Activated T-cell treated with anti-CD3 and anti-CD28 coated beads for 1 hour (primary cell): ENCODE measurements at places on chromosomes 3 and 15.

DNA sequence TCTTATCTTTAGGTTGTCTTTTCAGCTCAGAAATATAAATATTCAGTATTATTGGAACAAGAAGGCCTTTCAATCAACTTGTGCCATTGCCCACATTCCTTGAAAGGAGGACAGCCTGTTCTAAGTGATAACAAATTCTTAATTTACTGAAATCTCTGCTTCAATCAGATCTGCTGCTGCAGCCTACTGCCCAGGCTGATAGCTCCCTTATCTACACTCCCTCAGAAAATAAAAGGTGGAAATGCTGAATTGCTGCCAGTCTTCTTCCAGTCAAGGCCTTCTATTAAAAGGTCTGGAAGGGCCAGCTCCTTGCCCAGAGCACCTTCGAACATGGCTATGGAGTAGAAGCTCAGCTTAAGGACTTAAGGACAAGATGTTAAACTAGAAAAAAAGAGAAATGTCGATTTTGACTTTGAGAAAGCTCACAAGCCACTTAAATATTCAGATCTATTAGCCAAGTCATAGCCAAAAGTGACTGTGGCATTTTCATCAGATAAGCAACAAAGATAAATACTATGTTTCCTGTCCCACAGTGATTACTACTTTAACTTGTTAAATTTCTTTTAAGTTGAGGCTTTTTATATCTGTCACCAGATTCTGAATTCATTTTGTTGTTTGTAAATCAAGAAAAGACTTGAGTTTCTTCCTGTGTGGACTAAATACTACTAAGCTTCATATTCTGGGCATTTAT is 480.5 kb upstream of the CBLB start:
- no peak for DNase-seq

DNA sequence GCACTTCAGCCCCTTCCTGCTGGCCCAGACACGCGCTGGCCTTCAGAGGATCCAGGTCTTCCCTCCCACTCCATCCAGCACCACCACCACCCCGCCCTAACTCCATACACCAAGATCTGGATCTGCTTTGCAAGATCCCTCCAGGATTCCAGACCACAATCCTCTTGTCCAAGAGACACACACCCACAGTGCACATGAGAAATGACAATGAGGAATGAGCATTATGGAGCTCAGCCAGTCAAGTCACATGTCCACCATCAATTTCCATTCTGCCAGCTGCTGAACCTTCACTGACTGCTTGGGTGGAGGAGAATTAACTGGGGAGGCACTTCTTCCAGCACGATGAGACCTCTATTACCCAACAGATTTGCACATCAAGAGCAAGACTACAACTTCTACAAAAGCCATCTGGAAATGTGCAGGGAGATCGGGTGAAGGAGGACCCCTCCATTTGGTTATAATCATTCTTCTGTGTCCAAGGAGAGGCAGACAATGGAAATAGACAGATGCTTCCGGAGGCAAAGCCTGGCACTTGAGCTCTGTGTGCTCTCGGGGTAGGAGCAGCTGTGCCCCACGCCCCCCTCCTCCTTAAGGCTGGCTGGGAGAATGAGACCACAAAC is 12.3 kb upstream of the SPATA12 start:
- no peak for DNase-seq

- DNase-seq, result no peak
Observed at GRCh38 chr3:190485830-190486532, 27.9 kb upstream of the IL1RAP start.

GRCh38 chr3:197103766-197104165 is 74.1 kb upstream of the MELTF start:
- DNase-seq, result no peak

DNA sequence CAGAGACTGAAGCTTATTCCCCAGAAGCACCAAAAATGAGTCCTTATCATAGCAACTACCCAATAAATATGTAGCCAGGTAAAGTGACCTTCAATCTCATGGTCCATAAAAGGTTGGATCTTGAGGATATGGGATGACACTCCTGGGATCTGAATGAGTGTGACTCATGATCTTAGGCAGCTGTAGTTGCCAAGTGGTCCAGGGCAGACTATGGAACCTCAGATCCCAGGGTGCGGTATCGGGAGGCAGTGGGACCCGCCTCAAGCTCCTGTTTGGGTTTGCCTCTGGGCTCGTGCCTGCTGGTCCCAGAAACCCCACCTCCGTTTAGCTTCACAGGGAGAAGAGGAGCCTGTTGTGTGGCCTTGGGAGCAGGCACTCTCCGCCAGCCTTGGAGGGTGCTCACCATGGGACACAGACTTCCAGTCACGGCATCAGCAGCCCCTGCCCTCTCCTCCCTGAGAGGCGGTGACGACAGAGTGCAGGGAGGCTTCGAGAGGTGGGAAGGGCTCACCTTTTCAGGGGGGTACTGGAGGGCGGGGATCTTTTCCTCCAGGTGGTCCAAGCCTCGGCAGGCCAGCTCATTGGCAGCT is 8.1 kb downstream of the PLIN1 start:
- no peak for DNase-seq

DNA sequence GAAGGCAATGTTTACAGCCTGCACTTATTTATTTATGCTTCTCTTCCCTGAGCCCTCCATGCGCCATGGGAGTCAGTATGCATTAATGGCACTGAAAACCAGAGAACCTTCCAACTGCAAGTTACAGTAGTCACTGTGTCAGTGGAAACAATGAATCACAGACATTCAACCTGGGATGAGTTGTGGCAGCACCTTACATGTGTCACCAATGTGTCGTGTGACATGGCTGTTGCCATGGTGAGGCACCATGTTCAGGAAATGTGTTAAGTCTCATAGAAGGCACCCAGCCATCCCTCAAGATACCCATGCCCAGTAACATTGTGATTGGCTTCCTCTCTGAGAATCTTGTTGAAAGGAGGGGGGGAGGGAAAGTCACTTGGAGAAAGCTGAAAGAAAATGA is 105.0 kb downstream of the FOXP1 start:
- DNase-seq, result peak; percentile 42

- no peak for DNase-seq
Observed at GRCh38 chr15:52118969-52119749, 6.6 kb upstream of the BCL2L10 start.

- no peak for DNase-seq
Observed at GRCh38 chr3:56939834-56940233, 120.6 kb upstream of the SPATA12 start.
